Femur (tissue), 1 donor: ENCODE measurements at places on chromosomes 1 and 21.

GRCh38 chr1:216210081-216210480, 213.2 kb downstream of the USH2A start:
- no peak for DNase-seq

- DNase-seq: no peak
Observed at GRCh38 chr1:226360106-226360746, 47.7 kb downstream of the PARP1 start.

- DNase-seq: no peak
Observed at GRCh38 chr1:116677474-116678062, 10.0 kb upstream of the IGSF3 start.

- no peak for DNase-seq
Observed at GRCh38 chr1:25435397-25436108, 4.9 kb downstream of the MACO1 start.

DNA sequence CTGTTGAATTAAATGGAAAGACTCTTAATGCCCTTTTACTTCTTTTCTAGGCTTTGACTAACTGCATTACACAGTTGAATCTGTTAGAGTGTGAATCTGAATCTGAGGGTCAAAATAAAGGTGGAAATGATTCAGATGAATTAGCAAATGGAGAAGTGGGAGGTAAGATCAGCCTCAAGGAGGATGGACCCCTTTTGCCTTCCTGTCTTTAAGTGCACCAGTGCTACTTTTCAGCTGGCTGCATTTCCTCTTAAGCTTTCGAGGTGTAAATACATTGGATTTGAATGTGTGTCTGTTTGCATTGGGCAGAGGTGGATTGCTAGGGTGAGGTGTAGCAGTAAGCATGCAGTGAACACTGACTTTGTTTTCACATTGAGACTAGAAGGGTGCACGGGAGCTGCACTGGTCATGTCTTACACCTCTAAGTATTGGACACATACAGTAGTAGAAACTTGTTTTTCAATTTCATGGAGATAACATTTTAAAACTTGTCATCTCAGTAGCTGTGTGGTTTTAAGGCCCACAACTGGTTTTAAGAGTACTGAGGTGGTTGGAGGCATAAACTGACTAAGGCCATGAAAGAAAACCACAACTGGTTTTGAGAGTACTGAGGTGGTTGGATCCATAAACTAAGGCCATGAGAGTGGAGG, 35.4 kb downstream of the MIA3 start:
- DNase-seq: no peak

GRCh38 chr1:177007437-177008161, 156.9 kb downstream of the ASTN1 start:
- no peak for DNase-seq

GRCh38 chr1:2335721-2336455, 55.5 kb downstream of the MORN1 start:
- peak; percentile 67 for DNase-seq

DNA sequence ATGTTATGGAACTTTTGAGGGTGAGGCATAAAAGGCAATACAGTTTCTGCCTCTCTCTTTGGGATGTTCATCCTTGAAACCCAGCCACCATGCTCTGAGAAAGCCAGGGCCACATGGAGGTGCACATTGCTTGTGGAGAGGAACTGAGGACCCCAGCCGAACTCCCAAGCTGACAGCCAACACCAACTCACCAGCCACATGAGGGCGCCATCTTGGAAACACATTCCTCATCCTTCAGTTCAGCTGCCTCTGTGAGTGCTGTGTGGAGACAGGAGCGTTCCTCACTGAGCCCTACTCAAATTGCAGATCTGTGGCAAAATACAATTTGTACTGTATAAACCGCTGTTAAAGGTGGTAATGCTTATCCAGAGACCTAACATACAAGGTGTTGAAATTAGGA, 137.5 kb downstream of the GABPA start:
- no peak for DNase-seq

DNA sequence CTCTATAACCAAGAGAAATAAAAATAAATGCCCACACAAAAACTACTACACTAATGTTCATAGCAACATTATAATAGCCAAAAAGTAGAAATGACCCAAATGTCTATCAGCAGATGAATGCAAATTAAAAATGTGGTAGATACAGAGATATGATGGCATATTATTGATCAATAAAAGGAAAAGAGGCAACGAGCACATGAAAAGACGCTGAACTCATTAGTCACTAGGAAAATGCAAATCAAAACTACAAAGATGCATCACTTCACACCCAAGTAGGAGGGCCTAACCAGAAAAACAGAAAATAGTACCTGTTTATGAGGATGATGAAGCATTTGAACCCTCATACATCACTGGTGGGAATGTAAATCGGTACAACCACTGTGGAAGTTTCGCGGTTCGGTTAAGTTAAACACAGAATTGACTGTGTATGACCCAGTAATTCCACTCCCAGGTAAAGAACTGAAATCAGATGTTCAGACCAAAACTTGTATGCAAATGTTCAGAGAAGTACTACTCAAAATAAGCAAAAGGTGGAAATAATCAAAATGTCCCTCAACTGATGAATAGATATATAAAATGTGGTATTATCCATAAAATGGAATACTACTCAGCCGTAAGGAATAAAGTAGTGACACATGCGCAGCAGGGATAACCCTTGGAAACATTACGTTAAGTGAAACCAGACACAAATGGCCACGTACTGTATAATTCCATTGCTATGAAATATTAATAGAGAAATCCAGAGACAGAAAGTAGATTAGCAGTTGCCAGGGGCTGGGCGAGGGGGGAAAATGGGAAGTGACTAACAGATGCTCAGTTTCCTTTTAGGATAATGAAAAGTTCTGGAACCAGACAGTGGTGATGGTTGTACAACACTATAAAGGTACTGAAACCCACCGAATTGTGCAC, 3.1 kb downstream of the USP48 start:
- DNase-seq: no peak

DNA sequence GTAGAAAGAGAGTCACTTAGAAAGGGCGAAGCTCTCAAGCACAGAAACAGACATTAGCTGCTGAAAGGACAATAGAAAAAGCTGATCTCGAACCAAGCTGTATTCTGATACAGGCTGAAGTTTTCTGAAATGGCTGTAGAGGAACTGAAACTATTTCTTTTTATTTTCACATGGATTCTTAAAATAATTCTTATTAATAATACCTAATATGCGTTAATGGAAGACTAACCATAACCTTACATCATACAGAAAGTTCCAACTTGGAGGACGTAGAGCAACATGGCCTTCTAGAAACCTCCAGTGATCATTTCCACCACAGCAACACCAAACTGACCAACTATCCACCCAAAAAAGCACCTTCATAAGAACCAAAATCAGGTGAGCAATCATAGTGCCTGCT, 52.8 kb upstream of the ACADM start:
- no peak for DNase-seq

DNA sequence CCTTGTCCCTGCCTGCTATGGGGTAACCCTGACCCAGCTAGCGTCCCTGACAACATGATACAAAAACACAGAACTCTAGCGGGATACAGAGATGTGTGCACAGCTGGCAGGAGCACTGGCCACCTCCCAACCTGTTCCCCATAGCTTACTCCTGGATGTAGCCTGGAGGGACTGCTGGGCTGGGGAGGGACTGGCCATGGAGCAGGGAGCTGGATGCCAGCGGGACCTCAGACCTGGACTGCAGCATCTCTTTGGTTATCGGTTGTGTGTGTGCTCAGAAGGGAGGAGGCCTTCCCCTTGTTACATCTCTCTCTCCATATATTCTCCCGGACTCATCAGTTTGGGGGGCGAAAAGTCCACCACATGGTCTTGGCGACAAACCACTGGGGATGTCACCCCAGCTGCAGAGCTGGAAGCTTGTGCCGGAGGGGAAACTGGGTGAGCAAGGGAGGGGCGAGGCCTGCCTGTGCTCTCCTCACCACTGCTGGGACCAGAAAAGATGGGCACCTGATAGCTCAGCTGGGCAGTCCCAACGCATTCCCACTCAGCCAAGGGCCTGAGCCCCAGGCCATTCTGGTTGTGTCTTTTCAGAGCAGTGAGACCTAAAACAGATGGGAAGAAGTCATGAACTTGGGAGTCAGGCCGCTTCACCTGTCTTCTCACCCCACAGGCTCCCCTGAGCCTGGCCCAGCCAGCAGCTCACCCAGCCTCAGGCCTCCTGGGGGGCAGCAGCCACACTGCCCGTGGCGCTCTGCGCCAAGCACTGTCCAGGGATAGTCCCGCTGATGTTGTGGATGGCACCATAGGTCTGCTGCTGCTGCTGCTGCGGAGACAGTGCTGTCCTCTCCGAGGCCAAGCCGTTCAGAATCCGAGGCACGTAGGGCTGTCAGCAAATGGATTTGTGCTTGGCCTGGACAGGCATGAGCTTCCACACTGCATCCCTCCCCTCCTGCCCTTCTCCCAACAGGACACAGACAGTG, 35.6 kb downstream of the TMEM63A start:
- DNase-seq: no peak

GRCh38 chr1:109609881-109610280, 9.5 kb downstream of the GNAT2 start:
- no peak for DNase-seq

GRCh38 chr1:157497284-157497683, 55.0 kb downstream of the FCRL5 start:
- no peak for DNase-seq

GRCh38 chr1:86436041-86436440, 12.1 kb downstream of the CLCA2 start:
- no peak for DNase-seq

DNA sequence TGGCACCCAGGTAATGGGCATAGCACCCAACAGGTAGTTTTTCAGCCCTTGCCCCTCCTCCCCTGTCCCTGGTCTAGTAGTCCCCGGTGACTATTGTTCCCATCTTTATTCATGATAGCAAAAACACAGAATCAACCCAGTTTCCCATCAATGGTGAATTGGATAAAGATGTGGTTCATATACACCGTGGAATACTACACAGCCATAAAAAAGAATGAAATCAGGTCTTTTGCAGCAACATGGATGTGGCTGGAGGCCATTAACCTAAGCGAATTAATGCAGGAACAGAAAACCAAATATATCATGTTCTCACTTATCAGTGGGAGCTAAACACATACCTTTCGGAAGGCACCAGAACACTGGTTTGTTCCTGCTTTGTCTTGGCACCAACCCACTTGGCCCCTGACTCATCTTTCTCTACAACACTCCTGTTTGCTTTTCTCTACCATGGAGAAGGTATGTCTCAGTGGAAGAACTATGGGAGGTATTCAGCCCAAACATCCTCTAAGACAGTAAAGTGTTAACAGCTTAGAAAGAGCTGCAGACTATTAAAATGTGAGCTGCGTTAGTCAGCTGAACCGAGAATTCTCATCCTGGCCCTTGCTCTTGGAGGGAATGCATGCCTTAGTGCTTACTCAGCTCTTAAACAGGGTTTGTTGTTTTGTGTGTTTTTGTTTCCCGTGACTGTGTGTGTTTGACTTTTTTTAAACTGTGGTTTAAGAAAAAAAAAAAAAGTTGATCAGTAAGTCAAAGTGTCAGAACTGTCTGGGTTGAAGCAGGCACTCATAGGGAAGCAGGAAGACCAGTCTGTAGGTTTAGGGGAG, 203.0 kb downstream of the TOMM20 start:
- DNase-seq: peak; percentile 57

DNA sequence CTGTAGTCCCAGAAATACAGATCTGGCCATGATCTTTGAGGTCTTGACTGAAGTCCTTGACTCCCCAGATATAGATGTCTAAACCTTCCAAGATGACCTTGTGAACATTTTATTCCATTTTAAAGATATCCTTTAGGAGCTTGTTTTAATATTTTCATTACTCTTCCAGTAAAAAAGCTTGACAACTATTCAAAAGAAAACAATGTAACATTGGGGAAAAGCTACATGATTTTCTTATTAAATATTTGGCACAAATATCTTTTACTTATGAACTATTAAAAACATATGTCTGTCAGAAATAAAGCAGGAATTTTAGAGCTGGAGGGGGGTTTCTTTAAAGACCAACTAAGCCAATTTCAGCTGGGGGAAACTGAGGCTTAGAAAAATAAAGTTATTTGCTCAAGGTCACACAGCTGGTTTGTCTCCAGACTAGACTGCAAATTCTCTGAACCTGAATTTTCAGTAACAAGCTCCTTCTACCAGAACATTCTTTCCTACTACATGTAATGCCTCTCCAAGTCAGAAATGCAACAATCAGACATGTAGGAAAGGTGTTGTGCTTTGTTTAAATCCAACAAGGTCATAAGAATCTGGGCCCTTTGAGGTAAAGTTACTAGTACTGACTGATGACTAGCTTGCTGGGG, 67.0 kb upstream of the PTCH2 start:
- DNase-seq: no peak

DNA sequence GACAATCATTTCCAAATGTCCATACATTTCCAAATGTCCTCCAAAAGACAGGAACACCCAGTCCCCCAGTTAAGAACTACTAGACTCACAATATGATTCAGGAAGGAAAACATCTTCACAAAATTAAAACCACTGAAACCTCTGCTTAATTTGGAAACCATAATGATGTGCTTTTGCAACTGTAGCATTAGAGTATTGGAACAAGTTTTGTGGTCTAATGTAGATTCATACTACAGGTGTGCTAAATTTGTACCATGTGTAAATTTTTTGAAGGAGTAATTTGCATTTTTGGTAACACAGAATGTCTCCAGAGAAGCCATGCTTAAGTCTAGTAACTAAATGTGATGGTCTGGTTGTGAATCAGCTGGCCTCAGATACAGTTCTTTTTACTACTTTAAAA, 129.6 kb downstream of the DPYD start:
- no peak for DNase-seq

DNA sequence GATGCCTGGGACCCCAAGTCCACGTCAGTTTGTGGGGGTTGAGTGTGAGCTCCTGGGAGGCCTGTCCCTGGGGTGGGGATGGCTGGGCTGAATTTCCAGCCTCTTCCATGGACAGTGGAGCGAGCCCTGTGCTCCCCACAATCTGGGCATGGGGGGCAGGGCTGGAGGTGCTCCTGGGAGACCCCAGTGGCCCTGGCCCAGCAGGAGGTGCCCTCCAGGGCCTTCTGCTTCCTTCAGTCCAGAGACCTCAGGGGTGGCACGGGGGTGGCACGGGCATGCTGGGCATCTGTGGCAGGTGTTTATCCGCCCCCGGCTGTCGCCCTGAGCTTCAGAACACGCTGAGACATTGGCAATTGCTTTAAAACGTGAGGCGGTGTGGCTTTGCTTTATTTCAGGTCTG, 40.9 kb downstream of the MORN1 start:
- peak; percentile 17 for DNase-seq

- peak; percentile 63 for DNase-seq
Observed at GRCh38 chr1:35577071-35577998, 4.2 kb downstream of the TFAP2E start.

GRCh38 chr1:107196973-107197562, 56.2 kb downstream of the NTNG1 start:
- DNase-seq: no peak

- no peak for DNase-seq
Observed at GRCh38 chr1:213244664-213245091, 193.6 kb downstream of the RPS6KC1 start.

GRCh38 chr1:228416217-228416933, at the start of gene TRIM17:
Gene TRIM17, minus strand, starts transcription at chr1:228416861. Its CDS starts 1,789 bp downstream, at chr1:228415072.
- DNase-seq: peak; percentile 52

- no peak for DNase-seq
Observed at GRCh38 chr1:7493711-7494454, 277.2 kb upstream of the VAMP3 start.

GRCh38 chr21:43975469-43976098, 36.5 kb upstream of the TRAPPC10 start:
- DNase-seq: peak; percentile 82
